ENCODE measurements at places on chromosomes 3 and 15.
A peak's percentile ranks its signal among the peaks of the same experiment; 100 is the strongest.

- DNase-seq, result no peak
Observed at GRCh38 chr3:100869787-100870186, 123.4 kb downstream of the ABI3BP start.

- no peak for DNase-seq
Observed at GRCh38 chr3:177035676-177036075, 161.6 kb downstream of the TBL1XR1 start.

GRCh38 chr15:74239051-74239705 lies 3.1 kb downstream of the CCDC33 start:
- no peak for DNase-seq

DNA sequence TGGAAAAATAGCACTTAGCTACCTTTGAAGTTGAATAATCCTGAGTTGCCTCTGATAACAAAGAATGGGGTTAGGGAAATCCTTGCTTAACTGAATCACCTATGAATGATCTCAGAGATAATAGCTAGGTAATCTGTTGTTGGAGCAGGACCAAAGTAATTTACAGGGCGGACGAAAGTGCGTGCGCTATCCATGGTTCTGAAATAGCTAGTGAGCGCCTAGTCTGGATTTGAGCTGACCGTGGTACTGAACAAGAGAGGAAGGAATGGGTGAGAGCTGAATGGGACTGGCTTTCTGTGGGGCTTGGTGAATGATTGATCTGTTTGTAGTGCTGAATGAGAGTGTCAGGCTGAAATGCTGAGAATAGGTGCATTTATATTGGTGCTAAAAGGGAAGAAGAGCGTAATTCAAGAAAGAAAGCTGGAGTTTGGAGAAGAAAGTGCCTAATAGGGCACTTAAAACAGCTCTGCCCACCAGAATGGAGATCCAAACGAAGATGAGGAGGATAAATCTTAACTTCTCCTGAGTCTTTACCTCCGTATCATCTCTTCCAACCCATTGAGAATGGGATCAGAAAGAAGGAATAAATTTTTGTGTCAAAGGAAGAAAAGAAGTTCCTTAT lies 10.1 kb downstream of the SCN10A start:
- DNase-seq, result peak; percentile 85

DNA sequence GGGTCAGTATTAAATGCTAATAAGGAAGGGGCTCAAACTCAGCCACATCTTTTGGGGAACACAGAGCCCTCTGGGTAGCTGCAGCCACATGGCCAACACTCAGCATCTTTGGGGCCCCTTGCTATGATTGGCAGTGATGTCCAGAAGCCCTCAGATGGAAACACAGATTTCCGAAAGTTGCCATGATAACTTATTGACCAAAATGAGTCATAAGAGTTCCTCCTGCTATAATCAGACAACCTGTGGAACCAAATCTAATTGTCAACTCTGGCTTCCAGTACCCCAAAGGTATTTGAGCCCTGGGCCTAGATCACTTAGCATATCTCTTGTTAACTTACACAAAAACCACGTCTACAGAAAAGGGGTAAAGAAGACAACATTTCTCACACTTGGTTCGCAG lies 392.2 kb downstream of the KCNH8 start:
- no peak for DNase-seq

DNA sequence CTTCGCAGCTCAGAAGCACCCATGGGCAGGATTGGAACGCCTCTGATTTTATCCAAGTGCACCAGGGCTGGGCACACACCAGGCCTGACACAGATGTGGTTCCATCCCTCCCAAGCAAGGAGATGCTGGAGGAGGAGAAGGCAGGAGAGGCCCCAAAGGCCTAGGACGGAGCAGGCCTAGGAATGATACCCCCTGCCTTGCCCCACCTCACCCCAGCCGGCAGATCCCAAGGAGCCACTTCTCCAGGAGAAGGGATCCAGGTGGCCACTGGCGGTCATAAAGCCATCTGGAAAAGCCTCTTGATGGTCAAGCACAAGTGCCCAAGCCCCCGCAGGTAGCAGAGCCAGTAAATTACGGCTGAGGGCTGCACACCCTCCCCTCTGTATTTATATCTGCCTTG lies 211.8 kb downstream of the TBC1D2B start:
- no peak for DNase-seq

- peak; percentile 94 for DNase-seq
Observed at GRCh38 chr3:25665315-25666280, 891 bp upstream of the TOP2B start.

DNA sequence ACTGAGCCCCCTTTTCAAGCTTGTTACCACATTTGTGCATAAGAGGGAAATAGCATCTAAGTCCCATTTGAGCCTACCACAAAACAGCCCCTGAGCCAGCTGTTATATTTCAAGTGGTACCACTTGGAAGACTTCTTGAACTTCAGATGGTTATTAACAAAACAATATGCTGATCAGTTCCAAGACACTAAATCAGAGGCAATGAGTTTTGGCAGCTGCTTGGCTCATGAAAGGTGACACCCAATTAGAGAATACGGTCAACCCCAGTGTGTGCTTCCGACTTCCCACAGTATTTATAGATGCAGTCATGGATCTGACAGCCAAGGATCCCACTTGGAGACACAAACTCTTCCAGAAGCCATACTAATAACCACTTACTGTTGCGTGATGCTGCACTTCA lies 469.6 kb upstream of the PPP2R3A start:
- no peak for DNase-seq

DNA sequence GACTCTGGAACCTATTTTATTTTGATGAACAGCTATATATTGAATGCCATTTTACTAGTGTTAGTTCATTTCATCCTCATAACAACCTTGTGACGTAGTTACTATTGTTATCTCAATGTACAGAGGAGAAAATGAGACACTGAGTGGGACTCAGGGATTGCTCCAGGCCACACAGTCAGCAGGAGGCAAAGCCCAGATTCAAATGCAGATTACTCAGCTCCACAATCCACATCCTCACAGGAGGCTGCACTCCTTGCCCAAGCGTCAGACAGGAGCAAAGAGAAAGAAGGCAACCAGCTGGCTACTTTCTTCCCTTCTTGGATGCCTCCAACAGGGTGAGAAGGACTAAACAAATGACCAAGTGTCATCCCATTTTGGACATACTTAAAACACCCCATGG lies 92.0 kb upstream of the CCDC54 start:
- DNase-seq, result peak; percentile 10

DNA sequence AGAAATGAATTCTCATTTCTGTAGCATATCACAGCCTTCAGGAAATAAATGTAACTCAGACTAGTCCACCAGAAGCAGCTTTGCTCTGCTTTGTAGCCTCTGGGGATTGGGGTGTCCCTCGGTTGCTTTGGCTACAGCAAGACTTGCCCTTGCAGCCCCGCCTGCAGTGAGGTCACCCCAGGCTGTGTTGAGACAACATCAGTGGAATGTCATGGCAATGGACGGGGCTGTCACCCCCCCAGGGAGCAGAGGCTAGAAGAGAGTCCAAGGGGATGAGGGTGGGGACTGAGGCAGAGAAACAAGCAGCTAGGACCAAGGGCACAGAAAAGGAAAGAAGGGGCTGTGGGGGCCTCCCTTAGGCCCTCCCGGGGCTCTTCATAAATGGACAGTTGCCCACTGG lies 854 bp downstream of the CLEC3B start:
- no peak for DNase-seq

DNA sequence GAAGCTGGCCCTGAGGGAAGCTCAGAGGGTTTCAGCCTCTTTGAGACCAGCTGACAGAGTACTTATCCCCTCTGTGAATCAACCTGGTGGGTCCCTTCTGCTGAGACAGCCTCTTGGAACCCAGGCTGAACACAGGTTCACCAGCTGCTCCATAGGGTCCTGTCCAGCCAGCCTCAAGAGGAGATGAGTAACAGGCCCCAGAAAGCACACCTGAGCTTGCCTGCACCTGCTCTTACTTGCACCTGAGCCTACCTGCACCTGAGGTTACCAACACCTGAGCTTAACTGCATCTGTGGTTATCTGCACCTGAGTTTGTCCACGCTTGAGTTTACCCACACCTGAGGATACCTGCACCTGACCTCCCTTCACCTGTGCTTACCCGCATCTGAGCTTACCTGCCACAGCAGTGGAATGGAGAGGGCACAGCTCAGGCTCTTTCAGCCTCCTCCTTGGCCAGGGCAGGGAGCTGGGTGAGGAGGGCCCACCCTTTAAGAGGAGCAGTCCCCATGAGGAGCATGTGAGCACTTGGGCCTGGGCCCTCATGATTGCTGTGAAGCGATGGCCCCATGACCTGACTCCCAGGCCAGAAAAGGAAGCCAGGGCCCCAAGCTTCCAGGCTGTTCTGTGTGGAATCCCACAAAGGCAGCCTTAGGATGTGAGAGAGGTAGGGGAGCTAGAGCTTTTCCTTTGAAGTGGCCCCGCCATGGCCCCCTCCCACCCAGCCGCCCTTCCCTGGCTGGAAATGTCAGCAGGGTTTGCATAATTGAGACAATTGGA lies at the start of gene TRPM1:
TRPM1 (minus strand) TSS at position 464 of the 777 bp plus-strand sequence. CDS start 20,370 bp downstream, outside the sequence.
- no peak for DNase-seq

DNA sequence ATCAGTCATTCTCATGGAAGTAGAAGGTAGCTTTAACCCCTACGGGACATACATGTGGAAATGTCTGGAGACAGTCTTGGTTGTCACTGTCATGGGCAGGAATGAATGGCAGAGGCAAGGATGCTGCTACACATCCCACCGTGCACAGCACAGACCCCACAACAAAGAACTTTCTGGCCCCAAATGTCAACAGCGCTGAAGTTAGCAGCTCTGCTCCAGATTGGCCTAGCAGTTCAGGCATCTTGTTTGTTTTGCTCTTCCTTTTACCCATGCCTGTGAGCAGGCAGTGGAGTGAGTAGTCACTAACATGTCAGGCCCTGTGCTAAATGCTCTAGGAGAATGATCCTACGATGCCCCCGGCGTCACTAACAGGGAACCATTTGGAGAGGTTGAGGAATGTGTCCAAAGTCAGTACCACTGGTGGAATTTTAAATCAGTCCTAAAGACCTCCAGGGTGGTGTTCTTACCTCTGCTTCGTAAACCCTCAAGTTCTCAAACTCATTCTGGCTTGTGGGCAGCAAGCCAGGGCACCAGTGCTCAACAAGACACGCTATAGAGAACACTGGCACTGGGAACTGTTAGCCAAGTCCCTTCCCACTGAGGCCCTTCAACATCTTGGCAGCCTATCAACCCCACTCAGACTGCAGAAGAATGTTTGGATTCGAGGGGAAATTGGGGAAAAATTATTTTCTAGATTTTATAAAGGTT lies 142.2 kb downstream of the FOXP1 start:
- no peak for DNase-seq

DNA sequence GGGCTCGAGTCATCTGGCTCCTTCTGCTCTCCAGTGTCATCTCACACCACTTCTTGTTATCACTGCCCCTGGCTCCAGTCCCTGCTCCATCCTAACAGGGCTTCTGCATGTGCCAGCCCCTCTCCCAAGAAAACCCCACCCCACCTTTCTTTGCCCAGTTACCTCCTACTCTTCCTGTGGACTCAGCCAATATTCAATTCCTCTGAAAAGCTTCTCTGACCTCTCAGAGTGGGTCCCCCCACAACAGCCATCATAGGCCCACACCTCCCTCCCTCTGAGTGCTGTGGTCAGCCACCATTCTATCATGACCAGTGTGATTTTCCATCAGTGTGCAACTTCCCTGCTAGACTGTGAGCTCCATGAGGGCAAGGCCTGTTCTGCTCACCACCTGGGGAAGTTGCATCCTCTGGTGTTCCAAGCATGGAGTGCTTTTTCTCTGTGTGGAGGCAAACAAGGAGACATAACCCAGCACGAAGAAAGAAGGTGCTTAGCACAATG lies 71.6 kb downstream of the ADCY5 start:
- DNase-seq, result no peak

All from OCI-M1 (cell line).